Common myeloid progenitor, CD34-positive (primary cell): ENCODE measurements at places on chromosomes 13 and 19.

DNA sequence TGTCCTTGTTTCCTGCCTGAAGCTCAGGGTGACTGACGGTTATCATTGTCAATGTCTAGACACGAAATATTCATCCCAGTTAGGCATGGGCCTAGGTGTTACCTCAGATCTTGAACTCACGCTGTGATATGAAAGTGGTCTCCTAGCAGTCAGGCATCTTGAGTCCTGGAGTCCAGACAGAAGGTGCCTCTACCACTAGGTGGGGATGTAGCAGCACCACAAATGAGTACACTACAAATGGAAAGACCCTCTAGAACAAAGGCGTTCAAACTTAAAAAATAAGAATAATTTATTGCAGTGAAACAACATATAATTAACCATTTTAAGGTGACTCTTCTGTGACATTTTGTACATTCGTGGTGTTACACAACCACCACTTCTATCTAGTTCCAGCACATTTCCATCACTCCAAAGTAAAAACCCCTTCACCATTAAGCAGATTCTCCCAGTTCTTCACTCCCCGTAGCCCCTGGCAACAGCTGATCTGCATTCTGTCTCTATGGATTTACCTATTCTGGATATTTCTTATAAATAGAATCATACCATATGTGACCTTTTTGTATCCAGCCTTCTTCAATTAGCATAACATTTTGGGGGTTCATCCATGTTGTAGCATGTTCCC, 11.9 kb upstream of the FRY start:
- DNase-seq, result peak; percentile 88

DNA sequence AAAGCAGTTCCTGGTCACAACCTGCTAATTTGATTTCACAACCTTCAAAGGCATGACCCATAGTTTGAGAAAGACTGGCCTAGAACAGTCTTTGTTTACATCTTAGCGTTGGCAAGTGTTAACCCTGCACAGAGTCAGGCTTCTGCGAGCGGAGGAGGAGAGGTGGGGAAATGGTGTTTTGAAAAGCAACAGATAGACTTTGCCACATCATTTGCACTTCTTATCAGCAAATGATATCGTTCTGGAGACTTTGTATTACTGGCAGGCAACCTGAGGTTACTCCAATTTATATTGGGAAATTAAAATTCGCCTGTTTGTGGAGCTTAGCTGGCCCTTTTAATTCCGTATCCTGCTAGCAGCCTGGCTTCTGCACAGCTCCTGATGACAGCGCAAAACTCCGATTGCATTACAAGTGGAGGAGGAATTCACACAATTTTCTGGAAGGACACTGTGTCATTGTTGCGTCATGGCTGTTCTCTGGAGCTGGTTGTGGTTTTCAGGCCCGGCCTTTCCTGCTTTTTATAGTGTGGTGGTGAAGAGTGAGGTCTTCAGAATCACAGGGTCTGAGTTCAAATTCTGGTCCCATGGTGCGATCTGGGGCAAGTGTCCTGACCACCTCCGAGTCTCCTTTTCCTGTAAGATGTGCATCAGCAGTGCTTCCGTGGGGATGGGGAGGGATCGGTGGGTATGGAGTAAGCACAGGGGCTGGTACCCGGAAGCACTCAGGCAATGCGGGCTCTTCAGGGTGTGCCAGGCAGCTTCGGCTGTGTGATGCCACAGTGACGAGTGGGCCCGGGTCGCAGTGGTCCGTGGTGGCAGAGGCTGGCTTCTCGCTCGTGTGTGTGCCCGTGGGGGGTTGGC, 49.1 kb upstream of the EHD2 start:
- DNase-seq, result no peak

GRCh38 chr19:4690361-4690760, 20.2 kb upstream of the MYDGF start:
- no peak for DNase-seq

DNA sequence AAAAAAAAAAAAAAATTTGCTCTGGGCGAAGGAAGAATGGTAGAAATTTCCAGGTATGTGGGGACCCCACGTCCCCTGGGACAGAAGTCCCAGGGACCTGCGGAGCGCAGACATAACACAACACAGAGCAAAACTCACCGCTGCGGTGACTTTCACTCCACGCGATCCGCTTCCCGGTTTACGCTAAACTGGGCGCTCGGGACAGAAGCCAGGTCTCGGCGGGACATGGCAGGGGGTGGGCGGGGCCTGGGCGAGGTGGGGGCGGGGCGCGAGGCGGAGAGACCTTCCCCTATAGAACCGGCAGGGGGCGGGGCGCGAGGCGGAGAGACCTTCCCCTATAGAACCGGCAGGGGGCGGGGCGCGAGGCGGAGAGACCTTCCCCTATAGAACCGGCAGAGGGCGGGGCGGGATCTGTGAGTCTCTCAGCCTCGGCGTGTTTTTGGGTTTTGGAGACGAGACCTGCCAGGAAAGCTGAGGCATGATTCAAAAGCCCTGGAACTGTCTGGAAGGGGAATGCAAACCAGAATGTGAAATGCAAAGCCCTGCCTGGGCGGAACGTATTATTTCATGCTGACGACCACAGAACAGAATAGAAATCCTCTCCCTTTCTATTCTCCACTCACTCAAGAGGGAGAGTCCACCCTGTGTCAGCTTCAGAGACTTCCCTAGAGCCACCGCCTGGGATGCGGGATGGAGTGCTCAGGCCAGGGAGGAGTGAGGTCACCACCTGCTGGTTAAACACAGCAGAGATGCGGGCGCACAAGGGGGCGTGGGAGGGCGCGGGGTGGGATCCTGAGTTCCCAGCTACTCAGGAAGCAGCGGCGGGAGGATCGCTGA, 20.2 kb upstream of the ERVV-1 start:
- DNase-seq, result peak; percentile 91

GRCh38 chr13:67518785-67519184, 288.6 kb upstream of the PCDH9 start:
- DNase-seq, result no peak

GRCh38 chr19:28667348-28667977, 545.5 kb downstream of the UQCRFS1 start:
- DNase-seq, result no peak

DNA sequence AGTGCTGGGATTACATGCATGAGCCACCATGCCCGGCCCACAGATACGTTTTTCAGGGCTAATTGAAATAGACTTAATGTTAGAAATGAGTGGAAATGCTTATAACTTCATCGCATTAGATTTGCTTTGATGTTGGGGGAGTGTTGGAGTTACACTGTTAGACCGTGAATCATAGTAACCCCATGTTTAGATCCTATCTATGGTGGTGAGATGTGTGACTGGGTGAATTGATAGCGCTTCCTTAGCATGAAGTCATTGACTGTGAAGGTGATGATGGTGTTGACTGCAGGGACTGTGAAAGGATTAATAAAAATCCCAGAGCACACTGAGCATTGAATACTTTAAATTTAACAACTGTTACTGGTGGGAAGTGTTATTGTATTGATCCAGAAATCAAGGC, 1.7 kb downstream of the ZNF264 start:
- no peak for DNase-seq
